ENCODE measurements at places on chromosomes 3 and 15.

GRCh38 chr3:78972617-78973301, 795.0 kb downstream of the ROBO1 start:
- DNase-seq, result no peak

DNA sequence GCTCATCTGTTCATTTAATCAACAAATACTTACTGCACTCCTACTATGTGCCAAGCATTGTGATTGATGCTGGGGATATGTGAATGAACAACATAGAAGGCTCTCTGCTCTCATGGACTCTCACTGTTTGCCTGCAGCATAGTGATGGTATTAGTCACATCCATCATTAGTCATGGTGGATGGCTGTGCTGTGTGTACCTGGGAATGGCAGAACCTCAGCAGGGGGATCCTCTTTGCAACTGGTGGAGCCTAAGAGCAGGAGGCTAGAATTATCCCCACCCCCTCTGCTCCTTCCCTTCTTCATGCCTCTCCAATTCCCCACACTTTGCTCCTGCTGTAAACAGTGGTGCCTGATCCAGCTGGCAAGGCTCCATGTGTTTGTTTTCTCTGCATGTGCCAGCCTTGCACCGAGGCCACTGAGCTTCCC, 20.5 kb downstream of the BOC start:
- DNase-seq, result no peak

GRCh38 chr3:71436337-71436736, 147.2 kb downstream of the FOXP1 start:
- no peak for DNase-seq

GRCh38 chr15:78065284-78065872, 12.1 kb downstream of the TBC1D2B start:
- no peak for DNase-seq

DNA sequence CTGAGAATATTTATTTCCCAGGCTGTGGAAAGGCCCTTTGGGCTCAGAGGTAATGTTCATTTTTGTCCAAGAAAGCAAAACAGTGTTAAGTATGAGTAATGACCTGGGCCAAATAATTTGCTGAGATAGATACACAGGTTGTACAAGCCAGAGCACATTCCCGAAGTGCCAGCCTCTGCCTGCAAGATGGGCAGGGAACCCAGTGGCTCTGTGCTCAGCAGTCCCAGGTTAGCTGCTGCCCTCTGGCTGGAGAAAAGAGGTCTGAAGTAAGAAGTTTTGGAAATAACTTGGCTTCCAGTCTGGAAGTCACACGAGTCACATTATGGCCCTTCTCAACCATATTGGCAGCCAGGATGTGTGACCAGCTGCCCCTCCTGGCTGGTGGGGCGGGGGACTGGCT, 20.2 kb downstream of the MYZAP start:
- no peak for DNase-seq

Data from hematopoietic multipotent progenitor cell treated with erythropoietin and hydrocortisone succinate and interleukin-3 and kit ligand, for 8 days (in vitro differentiated cells).